Activated T-helper 1 cell treated with anti-CD3 and anti-CD28 coated beads, Interleukin-2, amount 50 U/mL, for 16 hours (primary cell): ENCODE measurements at places on chromosomes 5 and 9.

DNA sequence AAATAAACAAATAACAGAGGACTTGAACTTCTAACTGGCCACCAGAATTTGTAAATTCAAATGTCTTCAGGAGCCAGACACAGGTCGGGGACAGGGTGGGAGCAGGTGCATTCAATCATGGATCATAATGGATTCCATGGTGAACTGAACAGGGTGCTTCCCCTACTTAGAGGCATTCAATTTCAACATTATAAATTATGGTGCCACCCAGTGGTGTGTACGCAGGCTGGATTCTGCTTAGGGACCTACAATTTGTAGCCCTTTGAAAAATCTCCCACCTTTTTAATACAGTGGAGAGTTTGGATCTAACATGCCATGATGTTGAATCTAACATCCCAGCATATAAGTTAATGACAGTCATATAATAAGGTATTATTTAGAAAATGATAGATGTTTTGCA, 22.3 kb downstream of the KLF9 start:
- no peak for DNase-seq

GRCh38 chr5:1461396-1461795, 16.2 kb upstream of the SLC6A3 start:
- DNase-seq, result no peak

GRCh38 chr5:154850255-154851062, at the start of gene FAXDC2:
TSS of gene FAXDC2 (minus strand) at chr5:154850603. CDS start at chr5:154838178, 12,425 bp downstream.
- DNase-seq, result no peak

GRCh38 chr5:73298772-73299630, 126.0 kb downstream of the TMEM174 start:
- DNase-seq, result no peak

DNA sequence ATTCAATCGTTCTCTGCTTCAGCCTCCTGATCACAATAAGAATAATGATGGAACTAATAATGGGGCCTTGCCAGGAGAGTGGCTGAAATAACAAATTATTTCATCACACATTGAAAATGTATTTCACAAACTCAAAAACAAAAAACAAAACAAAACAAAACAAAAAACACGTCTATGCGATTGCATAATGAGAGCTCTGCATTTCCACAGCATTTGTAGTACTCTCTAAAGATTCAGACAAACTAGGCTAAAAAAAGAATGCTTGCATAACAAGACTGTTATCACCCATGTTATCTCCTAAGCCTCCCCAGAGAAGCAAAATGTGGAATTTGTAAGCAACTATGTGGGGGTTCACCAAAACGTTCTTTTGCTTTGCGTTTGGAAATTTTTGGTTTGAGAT, 48.1 kb downstream of the PRELID2 start:
- no peak for DNase-seq

DNA sequence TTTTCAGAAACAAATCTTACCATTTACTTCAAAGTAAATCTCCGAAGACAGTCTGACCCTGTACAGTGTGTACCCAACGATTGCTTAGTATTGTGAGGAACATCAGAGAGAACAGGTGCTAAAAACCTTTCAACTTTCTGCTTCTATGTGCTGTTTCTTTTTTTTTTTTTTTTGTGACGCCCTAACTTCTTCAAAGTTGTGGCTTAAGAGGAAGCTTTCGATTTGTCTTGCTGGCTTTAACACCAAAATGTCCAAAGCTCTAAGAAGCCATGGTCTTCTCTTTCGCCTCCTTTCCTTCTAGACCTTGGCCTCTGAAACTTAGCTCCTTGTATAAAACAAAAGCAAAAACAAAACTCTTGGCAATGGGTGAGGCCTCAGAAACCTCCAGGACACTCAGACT, 1.2 kb downstream of the TNFSF8 start:
- DNase-seq, result no peak

DNA sequence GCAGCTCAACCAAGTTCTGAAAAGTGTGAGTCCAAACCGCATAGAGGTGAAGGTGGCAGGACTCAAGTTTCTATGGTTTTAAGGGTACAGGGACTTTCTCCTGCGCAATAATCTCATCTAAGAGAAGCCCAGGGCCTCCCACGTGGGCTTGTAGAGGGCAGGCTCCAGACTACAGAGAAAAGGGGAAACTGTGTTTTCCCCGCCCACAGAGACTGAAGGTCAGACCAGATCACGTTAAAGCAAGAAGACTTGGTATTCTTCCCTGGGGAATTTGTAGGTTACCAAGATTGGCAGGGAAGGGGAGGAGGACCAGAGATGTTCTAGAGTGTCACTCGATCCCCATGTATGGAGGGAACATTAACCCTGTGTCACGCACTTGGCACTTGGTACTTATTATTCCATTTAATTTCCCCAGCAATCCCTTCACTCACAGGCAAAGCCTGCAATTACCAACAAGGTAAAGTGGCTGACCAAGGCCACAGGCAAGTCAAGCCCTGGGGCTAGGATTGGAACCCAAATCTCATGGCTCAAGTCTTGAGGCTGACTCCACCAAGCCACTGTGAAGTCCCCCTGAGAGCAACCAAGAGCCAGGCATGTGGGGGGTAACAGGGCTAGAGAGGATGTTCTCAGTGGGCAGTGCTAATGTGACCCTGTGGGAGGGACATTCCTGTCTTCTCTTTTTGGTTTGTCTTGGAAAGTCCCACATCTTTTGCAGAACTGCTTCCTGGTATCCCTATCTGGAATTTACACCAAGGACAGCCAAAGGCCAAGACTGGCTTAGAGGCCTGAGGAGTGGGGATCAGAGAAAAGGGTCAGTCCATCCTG, 18.3 kb upstream of the NEK6 start:
- no peak for DNase-seq
